ENCODE measurements at places on chromosomes 11 and 22.

- no peak for DNase-seq
Observed at GRCh38 chr11:81259471-81259870, 1474.2 kb downstream of the FAM181B start.

- DNase-seq, result no peak
Observed at GRCh38 chr11:87456499-87456898, 418.8 kb downstream of the TMEM135 start.

DNA sequence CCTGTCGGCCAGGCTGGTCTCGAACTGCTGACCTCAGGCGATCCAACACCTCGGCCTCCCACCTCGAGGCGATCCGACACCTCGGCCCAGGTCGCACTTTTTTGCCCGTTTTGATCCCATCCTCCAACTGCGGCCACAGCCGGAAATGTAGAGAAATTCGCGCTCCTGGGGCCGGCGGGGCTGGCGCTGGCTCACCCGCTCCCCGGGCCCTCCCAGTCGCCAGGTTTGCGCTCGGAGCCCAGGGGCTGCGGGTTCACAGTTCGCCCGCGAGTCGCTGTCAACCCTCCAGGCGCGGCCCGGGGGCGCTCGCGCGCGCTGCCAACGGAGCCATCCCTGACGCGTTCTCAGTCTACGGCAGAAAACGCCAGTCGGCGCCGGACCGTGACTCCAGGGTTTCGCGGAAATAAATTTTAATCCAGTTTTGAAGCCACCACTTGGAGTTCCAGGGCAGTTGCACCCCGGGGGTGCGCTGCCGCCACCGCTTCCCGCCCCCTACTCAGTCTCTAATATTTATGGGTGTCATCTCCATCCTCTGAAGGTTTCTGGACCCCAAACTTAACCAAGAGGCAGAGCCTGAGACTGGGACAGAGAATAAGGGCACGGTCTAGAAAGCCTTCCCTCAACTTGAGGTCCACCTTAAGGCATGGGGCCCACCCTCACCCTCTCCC lies 1.5 kb upstream of the KLHDC7B start:
- no peak for DNase-seq

DNA sequence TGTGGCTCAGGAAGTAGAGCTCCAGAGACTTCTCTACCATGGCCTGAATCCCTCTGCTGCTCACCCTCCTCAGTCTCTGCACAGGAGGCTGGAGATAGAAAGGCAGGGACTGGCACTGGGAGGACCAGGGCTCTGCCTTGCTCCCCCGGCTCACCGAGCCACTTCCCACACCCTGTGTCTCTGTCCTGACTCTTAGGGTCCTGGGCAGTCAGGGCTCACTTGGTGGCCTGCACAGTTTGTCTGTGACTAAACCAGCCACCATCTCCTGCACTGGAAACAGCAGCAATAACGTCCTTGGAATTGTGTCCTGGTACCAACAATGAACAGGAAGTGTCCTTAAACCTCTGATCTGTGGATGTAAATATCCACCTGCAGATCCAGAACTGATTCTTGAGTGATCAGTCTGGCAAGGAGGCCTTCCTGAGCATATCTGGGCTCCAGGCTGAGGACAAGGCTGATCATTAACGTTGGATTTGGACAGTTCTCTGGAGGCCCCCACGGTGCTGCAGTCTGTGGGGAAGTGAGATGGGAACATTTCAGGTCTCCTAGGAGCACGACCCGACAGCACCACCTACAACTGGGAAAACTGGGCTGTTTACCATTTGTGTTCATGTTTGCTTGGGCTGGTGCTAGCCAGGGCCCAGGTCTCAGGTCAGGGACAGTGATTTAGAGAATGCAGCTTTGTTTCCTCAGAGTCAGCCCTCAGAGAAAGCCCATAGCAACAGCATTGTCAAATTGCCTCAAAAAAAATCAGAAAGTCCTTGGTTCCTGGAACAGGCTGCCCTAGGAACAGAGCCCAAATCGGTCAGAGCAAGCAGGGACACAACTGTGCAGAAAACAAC lies 82.5 kb downstream of the ZNF280B start:
- DNase-seq, result no peak

DNA sequence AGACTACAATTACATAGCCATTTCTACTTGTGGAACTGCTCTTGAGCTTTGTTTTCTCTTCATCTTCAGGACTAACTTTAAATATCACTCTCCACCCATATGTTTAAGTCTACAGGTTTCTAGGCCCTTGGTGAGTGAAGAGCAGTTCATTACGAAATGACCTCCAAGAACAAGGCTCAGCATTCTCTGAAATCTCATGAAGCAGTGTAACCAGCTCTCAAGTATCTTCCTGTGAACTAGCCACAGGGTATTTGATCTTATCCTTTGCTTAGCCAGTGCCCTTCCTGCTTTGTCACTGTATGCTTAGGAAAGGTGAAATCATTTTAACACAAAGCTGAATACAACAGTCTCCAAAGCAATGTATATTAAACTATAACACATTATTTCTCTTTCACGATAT lies 20.4 kb upstream of the LYVE1 start:
- DNase-seq, result no peak

GRCh38 chr22:24069721-24070120 lies 58.6 kb downstream of the CABIN1 start:
- no peak for DNase-seq

GRCh38 chr11:102316346-102316904 lies 859 bp upstream of the BIRC3 start:
- no peak for DNase-seq

GRCh38 chr11:14727215-14727614 lies 83.6 kb downstream of the PDE3B start:
- DNase-seq, result no peak

GRCh38 chr22:36311386-36312085 lies 58.6 kb downstream of the APOL1 start:
- no peak for DNase-seq

- no peak for DNase-seq
Observed at GRCh38 chr11:100467821-100468508, 219.1 kb upstream of the ARHGAP42 start.

GRCh38 chr11:45918962-45919675 lies 1.4 kb upstream of the PEX16 start:
- no peak for DNase-seq

GRCh38 chr11:127926721-127927120 lies 660.6 kb downstream of the ETS1 start:
- DNase-seq, result peak; percentile 49

GRCh38 chr11:23730307-23730998 lies 766.4 kb upstream of the LUZP2 start:
- DNase-seq, result no peak

DNA sequence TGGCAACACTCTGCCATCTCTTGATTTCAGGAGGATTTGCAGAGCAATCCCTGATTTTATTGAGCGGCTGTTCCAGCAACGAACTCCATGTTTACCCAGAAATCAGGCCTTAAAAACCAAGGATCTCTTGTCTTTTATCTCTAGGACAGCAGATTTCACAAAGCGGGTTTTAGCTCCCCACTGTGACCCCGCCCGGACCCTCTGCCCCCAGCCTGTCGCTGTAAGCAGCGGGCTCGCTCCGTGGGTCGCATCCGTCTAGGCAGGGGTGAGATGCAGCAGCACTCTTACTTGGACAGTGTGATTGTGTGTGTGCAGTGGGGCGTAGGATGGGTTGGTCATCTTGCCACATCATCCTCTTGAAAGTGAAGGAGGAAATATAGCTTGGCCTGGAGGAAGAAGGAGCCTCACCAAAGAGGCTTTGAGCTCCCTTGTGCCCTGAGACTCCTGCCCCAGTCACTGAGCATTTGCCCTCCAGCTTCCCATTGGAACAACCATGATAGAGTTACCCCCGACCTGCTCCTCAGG lies 189.2 kb upstream of the TBCEL start:
- no peak for DNase-seq

GRCh38 chr22:30033137-30033536 lies 47.1 kb upstream of the HORMAD2 start:
- DNase-seq, result no peak

DNA sequence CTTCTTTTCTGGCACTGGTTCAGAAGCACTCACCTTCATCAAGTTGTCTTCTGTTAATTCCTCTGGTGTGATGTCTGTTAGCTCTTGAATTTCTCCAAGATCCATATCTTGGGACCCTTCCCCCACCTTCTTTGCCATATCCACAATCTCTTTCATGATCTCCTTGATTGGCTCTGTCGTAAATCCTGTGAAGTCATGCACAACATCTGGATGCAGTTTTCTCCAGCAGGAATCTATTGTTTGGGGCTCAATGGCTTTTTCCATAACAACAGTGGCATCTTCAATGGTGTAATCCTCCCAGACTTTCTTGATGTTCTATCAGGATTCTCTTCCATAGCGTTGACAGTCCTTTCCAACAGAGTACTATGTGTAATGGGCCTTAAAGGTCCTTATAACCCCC lies 96.9 kb downstream of the CSTPP1 start:
- DNase-seq, result no peak

GRCh38 chr11:6240781-6241180 lies 1.9 kb downstream of the CNGA4 start:
- no peak for DNase-seq

DNA sequence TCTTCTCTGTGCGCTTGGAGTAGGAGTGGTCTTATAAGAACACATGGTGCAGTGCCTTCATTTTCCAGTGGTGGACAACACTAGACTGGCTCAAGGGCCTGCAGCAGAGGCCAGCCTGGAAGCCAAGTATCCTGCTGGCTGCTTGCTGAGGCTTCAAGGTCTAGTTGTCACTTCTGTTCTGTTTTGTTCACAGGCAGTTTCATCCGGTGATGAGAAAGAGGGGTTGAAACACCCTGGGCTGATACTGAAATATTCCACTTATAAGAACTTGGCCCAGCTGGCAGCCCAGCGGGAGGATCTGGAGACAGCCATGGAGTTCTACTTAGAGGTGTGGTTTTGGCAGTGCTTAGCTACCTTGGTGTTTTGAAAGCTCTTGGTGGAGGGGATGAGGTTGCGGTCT lies 29.8 kb downstream of the CABIN1 start:
- DNase-seq, result no peak

- no peak for DNase-seq
Observed at GRCh38 chr11:87942786-87943185, 232.5 kb downstream of the RAB38 start.

DNA sequence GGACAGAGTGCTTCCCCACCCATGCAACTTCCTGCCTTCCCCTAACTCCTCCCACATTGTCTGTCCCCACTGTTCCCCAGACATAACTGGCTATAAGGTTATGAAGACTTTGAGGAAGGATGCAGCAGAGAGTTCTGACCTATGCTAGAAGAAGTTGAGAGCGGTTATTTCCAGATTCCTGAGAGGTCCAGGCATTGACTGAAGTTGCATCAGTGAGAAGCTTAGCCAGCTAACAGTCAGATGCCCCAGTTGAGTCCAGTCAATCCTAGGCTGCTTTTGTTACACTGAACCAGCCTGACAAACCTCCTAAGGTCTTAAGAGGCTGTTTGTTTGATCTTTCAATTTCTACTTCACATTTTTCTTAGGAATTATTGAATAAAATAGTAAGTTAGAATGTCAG lies 937.9 kb upstream of the CCDC90B start:
- DNase-seq, result no peak

GRCh38 chr11:39569789-39570188 lies 1889.7 kb downstream of the LRRC4C start:
- DNase-seq, result no peak

DNA sequence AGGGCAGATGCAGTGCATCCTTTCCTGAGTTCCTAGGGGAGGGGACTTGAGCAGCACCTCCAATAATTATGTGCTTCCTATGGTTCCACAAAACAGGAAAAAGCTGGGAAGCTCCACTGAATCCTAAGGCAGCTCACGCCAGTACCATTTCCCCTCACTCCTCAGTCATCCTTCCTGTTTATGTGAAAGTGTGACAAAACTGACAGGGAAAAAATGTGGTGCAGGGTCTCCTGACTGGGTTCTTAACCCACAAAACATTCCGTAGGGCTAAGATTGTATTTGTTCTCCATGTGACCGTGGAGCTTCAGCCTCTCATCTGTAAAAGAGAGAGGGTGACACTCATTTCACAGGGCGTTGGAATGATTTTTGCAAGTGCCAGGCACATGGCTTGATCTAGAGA lies 12.2 kb upstream of the LYVE1 start:
- DNase-seq, result no peak

- no peak for DNase-seq
Observed at GRCh38 chr11:130672911-130673310, 224.5 kb downstream of the ADAMTS15 start.

GRCh38 chr11:66840317-66841091 lies 2.7 kb upstream of the RCE1 start:
- DNase-seq, result no peak

GRCh38 chr11:22543261-22543660 lies 82.4 kb downstream of the FANCF start:
- DNase-seq, result no peak

DNA sequence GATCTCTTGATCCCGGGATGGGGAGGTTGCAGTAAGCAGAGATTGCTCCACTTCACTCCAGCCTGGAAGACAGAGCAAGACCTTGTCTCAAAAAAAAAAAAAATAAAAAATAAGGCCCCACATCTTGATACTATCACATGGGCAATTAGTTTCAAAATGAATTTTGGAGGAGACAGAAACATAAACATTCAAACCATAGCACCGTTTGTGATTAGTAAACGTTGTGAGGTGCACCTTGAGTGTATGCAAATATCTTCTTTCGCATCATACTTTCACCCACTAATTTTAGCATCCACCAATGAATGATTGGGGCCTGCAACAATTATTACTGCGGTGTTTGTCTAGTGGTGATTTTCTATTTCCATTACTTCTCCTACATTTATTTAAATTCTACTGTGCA lies 11.0 kb upstream of the SPDYC start:
- DNase-seq, result no peak

DNA sequence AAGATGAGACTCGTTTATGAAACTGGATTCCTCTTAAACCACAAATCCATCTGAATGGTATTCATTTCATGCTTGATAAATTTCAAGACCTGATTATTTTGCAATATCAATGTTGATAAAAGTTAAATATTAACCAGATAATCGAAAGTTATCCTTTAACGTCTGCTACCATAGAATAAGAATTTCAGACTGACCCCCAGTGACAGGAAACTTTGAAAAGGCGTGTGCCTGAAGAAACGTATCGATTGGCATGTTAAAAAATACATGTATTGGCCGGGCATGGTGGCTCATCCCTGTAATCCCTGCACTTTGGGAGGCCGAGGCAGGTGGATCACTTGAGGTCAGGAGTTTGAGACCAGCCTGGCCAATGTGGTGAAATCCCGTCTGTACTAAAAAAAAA lies 13.9 kb downstream of the SCGB1A1 start:
- no peak for DNase-seq

- DNase-seq, result no peak
Observed at GRCh38 chr11:90254065-90254464, 31.2 kb upstream of the CHORDC1 start.

GRCh38 chr11:89361734-89362133 lies 129.4 kb downstream of the NOX4 start:
- no peak for DNase-seq

GRCh38 chr11:69524991-69525411 lies 43.5 kb downstream of the LINC01488 start:
- no peak for DNase-seq

DNA sequence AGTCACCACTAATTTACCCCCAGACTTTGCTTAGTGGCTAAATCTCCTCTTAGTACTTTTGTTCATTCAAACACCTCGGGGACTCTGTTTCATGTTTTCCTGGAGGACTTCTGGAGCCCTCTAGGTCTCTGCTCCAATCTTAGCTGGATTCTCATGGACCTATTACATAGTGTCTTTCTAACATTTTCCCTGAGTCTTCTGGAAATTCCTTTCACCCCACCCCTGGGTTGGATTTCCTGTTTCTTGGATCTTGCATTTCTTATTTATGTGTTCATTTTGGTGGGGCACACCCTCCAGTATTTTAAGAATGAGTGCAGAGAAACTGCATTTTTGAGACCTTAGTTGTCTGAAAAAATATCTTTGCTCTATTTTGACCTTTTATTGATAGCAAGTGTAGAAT lies 220.1 kb downstream of the BLID start:
- DNase-seq, result no peak
